ENCODE measurements at places on chromosomes 11 and 22.

DNA sequence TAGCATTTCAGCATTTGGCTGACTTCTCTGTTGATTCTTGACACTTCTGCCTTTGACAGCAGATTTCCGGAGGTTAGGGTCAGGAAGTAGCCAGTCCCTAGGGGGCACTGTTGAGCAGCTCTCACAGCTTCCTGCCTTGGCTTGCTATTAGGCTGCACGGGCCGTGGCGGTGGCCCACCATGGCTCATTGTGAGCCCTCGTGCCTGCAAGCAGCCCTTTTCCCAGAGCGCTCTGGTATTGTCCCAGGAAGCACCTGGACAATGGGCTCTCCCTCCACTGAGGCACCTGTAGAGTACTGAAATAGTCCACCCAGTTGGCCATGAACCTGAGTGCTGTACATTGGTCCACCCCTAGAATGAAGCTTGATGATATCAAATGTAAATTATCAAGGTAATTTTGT, 100.2 kb upstream of the GAL start:
- DNase-seq = no peak

- no peak for DNase-seq
These were observed 11.3 kb downstream of the RRM1 start for GRCh38 chr11:4105916-4106315.

- DNase-seq = peak; percentile 87
These were observed 521 bp upstream of the PTS start for GRCh38 chr11:112225753-112226061.

GRCh38 chr11:80188076-80188627, 747.3 kb upstream of the TENM4 start:
- no peak for DNase-seq

GRCh38 chr11:911031-911889, 650 bp upstream of the CHID1 start:
- DNase-seq = no peak

DNA sequence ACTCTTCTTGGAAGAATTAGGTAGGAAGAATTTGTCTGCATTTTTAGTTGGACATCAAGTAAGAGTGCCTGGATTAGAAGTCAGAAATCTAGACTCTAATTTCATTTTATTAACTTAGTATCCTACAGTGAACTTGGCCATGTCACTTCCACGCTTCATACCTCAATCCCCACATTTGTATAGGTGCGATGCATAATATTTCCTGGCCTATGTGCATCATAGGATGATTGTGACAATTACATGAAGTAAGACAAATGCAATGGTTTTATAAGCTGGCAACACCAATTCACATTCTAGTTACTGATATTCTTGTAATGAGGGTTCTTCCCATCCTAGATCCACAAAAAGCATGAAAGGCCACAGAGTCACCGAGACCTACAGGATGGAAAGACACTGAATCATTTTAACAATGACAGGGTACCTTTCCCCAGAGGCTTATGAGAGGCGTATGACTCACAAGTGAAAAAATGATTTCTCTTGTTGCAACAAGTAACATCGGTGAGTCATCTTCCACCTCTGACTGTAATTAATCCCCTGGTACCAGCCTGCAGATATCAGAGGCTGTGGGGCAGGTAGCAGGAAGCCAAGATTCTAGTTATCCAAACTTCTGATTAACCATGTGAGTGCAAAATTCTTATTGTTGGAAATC, 56.0 kb upstream of the OR5AK2 start:
- no peak for DNase-seq

- DNase-seq = no peak
These were observed 35.3 kb downstream of the AMOTL1 start for GRCh38 chr11:94803491-94803890.

GRCh38 chr11:60838132-60838531, 3.8 kb upstream of the CCDC86 start:
- no peak for DNase-seq

DNA sequence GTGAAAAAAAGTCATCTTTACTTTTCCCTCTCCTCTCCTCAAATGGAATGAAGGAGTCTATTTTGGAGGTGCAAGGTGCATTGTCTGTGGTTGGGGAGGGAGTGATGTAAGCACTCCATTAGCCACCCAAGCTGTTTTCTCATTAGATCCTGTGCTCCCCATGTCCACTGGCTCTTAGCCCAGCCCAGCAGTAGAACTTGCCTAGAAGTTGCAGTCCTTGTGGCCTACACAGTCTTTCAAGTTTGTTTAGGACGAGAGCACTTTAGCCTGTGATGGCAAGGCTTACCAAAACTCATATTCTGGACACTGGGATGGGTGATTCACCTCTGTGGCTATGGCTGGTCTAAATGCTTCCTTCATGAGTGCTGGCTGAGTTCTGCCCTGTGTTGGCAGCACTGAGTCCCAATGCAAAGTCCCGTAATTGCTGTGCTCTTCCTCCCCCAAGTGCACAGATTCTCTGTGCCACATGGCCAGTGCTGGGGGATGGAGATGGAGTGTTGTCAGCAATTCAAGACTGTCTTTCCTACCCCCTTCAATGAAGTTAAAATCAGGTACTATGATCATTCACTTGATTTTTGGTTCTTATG, 15.8 kb downstream of the SLC22A25 start:
- DNase-seq = no peak

GRCh38 chr11:74697722-74698121, 33.5 kb downstream of the CHRDL2 start:
- DNase-seq = no peak

DNA sequence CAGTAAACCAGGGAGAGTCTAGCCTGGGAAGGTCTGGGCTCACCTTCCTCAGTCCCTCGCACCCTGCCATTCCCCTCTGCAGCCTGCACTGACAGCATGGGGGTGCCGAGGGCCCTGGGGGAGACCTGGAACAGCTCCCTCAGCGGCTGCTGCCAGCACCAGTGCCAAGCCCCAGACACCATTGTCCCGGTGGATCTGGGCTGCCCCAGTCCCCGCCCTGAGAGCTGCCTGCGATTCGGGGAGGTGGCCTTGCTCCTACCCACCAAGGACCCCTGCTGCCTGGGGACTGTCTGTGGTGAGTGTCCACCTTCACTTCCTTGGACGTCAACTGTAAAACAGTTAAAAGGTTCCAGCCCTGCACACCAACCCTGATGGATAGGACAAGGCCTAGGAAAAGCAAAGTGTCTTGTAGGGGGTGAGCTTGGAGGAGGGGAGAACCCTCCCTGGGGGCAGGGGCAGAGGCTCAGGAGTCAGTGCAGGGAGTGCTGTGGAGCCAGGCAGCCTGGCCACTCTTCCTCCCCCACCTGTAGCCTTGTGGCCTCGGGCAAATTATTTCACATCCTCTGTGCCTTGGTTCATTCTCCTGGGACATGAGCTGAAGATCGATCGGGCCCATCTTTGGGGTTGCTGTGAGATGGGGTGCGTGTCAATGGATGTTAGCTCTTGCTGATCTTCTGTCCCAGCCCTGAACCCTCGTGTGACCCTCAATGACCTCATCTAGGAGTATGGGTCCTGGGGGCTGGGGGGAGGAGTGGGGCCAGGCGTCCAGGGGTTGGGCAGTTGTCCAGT, 85.2 kb upstream of the MYOD1 start:
- DNase-seq = no peak

Data from suprapubic skin (tissue), 4 donors.